ENCODE measurements at places on chromosomes 7 and 10. TPM values are rescaled to one million over a fixed set of nuclear protein-coding genes. Genes with fewer than 3 reads are reported as not detected.

DNA sequence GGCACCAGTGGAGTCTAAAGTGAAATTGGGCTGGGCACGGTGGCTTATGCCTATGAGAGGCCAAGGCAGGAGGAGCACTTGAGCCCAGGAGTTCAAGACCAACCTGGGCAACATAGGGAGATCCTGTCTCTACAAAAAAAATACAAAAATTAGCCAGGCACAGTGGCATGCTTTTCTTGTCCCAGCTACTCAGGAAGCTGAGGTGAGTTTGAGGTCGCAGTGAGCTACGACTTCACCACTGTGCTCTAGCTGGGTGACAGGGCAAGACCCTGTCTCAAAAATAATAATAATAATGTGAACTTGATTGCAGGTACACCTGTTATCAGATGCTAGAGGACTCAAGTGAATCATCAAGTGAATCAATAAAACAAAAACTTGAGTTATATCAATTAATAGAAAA is 108.0 kb downstream of the BTAF1 start:
- no peak for DNase-seq

- no peak for DNase-seq
Observed at GRCh38 chr10:116311016-116311415, 13.2 kb upstream of the CCDC172 start.

- no peak for DNase-seq
Observed at GRCh38 chr10:89857431-89858042, 156.1 kb downstream of the KIF20B start.

The PPP1R17 gene
- total RNA-seq = not detected

DNA sequence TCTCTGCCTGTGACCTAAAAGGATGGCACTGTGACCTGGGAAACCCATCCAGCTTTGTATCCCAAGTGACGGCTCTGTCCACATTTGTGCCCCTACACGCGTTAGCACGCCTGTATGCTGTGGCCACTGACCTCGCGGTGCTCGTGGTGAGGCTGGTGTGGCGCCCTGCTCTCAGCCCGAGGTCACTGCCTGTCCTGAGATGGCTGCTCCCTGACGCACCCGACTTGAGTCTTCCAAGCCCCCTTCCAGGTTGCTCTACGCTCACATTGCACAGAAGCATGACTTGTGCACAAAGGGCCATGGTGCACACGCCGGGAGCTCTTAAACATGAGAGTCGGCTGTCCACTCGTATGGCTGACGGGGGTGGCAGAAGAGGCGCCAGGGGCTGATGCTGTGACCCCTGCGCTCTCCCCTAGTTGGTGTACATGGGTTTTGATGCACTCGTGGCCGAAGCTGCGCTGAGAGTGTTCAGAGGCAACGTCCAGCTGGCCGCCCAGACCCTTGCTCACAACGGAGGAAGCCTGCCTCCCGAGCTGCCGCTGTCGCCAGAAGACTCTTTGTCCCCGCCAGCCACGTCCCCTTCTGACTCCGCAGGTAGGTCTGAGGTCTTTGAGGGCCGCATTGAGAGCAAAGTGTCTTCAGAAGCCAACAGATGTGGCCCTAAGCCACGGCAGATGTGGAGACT is 33.5 kb downstream of the WDR86 start:
- no peak for DNase-seq

GRCh38 chr10:2207246-2207922 is 470.1 kb upstream of the ADARB2 start:
- DNase-seq = no peak

DNA sequence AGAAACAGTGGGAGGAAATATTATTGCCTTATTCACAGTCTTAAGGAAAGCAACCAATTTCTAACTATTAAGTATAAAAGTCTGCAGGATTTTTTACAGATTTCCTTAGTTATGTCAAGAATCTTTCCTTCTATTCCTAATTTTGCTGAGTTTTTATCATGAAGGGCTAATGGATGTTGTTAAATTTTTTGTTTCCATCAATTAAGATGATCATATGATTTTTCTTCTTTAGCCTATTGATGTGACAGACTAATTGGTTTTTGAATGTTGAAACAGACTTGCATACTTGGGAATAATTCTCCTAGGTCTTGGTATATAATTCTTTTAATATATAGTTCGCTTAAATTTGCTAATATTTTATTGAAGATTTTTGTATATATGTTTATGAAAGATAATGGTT is 569.1 kb upstream of the KCND2 start:
- DNase-seq = no peak

The MBL2 gene
- total RNA-seq = not detected

- no peak for DNase-seq
Observed at GRCh38 chr7:116337800-116338199, 127.5 kb downstream of the TES start.

GRCh38 chr7:106824458-106824857 is 40.6 kb upstream of the PIK3CG start:
- DNase-seq = no peak

DNA sequence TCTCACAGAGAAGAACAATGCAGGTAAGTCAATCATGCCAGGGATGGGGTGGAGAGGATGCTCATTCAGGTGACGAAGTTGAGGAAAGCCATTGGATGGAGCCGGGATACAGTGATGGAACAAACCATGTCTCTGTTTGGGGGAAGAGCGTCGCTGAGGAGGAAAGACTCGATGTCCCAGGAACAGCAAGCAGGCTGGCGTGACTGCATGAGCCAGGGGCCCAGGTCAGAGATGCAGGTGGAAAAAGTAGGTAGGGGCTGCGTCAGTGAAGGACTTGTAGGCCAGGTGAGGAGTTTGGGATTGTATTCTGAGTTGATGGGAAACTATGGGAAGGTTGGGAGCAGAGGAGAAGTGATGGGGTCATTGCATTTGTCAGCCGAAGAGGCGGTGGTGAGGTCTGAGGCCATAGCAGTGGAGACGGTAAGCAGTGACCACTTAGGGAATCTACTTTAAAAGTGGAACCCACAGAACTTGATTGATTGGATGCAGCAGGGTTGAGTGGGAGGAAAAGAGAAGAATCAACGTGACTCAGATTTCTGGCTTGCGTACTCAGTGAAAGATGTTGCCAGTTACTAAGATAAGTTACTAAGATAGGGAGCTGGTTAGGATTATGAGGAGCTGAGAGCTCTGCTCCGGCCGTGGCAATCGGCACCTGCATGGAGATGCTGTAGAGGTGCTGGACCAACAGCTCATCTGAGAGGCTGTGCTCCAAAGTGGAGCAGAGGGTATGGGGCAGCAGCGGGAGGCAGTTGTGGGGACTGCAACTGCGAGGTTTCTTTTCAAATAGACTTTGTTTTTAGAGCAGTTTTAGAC is 12.5 kb upstream of the IL2RA start:
- DNase-seq = no peak

The TECTB gene
- total RNA-seq = not detected

The ANKRD30A gene
- not detected for total RNA-seq

DNA sequence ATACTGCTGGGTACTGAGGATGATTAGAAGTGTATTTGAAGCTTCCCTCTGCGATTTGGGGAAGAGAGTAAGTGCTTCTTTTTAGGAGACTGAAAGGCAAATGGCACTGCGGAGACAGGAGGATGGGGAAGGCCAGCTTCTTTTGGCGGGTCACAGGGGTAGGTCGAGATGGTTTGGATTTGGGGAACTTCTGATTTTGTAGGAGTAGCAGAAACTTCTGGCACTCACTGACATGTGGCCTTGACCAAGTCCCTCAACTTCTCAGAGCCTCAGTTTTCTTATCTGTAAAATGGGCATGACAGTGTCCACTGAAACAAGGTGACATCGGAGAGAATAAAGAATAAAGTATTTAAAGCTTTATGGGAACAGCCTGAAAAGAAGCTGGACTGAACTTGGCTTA is 59.8 kb upstream of the WDR11 start:
- DNase-seq = no peak

GRCh38 chr10:60086862-60087261 is 180.5 kb upstream of the CCDC6 start:
- no peak for DNase-seq

Measured in stomach (tissue), 19 donors.